Muscle of back (tissue), 13 donors: ENCODE measurements at places on chromosomes 2 and 18. TPM values are rescaled to one million over a fixed set of nuclear protein-coding genes. Genes with fewer than 3 reads are reported as not detected.

DNA sequence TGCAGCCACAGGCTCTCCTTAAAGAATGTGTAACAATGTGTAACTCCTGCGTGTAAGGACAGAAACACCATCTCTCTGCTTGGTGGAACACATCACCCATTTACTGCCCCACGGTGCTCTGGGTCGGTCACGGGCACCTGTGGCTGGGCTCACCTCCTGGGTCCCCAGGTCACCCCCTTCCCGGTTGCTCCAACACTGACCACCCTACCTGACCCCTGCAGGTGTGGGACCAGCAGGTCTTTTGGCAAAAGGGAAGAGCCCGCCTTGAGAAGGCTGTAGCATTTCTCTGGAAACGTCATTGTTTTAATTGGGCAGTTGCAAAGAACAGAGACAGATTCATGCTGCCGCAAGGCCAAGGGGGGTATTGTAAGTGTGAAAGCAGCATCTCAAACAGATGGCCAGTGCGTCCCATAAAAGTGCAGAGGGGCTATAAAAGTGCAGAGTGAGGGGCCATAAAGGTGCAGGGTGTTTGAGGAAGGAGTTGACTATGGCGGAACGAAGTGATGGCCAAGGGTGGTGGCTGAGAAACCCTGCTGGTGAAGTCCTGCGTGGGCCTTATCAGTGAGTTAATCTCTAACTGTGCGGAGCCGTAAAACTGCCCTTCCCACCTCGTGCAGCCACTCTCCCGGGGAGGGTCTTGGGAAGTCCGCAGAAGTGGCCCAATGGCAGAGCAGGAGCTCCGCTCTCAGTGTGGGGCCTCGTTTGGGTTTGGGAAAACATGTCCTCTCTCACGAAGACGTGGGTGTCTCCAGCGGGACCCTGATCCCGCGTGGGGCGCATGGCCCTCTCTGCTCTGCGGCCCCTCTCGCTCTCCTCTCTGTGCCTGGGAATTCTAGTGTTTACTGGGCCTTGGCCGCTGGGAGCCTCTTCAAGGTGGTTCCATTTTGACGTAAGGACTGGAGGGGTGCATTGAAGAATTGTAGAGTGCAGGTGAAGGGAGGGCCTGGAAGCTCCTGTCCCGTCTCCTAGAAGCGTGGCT is 13.7 kb upstream of the NEU4 start:
- DNase-seq = no peak

Gene C2orf15
- 0.25 TPM for polyA plus RNA-seq

DNA sequence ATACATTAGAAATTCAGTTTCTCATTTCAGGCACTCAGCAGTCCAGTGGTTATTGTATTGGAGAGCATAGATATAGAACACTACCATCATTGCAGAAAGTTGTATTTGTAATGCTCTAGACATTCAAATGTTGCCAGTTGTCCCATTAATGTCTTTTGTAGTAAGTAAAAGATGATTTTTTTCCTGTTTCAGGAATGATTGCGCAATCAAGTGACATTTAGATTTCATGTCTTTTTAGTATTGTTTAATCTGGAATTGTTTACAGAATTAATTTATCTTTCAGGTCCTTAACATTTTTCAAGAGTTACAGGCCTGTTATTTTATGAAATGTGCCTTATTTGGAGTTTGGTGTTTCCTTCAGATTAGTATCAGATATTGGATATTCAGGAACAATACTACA is 134.7 kb downstream of the MSTN start:
- DNase-seq = no peak

GRCh38 chr2:148899638-148900318 is 24.8 kb downstream of the KIF5C start:
- no peak for DNase-seq

- no peak for DNase-seq
Measured at GRCh38 chr2:113068706-113069485, 1.1 kb downstream of the IL1F10 start.

DNA sequence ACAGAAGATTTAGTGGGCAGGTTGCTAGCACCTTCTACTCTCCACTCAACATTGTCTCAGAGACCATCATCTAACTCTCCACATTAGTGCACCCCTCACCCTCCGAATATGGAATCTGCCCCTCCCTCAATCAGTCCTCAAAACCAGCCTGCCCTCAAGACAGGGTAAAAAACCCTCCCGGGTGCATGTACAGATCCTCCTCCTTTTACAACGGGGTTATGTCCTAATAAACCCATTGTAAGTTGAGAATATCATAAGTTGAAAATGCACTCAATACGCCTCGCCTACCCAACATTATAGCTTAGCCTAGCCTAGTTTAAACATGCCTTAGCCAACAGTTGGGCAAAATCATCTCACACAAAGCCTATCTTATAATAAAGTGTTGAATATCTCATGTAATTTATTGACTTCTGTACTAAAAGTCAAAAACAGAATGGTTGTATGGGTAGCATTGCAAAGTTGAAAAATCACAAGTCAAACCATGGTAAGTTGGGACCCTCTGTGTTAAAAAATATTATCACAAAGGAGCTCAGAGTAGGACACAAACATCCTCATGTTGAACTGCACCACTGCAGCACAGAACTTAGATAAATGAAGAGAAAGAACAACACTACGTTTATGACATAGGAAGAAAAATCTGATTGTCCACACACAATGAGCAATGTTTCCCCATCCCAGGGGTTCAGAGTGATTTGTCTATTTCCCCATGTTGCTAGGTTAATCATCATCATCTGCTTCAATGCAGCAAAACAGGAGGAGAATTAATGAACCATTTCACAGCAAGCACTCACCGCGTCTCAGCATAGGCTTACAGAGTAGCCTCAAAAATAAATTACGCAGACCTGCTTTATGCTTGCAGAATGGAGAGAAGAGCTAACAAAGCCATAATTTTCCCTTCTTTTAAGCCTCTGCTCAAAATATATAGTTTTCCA is 184.1 kb upstream of the ARL4C start:
- no peak for DNase-seq

GRCh38 chr2:227406177-227407031 is 18.7 kb upstream of the SCYGR1 start:
- DNase-seq = peak; percentile 82

DNA sequence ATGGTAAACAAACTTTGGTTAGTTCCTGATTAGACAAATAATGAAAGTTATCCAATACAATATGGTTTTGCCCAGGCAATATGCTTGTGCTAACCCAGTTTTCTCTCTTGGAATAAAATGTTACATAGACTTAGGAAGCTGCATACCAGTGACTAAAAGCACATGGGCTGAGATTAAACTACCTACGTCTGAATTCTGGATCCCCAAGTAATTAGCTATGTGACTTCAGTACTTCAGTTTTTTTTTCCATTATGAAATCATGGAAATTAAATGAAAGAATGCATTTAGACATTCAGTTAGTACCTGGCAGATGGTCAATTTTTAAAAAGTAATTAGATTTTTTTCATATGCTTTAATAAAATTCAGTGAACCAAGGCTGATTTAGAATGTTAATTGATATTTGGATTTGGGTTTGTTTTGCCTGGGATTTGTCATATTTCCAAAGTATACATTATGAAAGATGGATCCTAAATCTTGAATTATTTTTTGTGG is 213.9 kb downstream of the PTH2R start:
- DNase-seq = no peak

Gene CBLN2
- polyA plus RNA-seq = 0.18 TPM

- no peak for DNase-seq
Measured at GRCh38 chr2:65144571-65144970, 14.7 kb upstream of the RAB1A start.

DNA sequence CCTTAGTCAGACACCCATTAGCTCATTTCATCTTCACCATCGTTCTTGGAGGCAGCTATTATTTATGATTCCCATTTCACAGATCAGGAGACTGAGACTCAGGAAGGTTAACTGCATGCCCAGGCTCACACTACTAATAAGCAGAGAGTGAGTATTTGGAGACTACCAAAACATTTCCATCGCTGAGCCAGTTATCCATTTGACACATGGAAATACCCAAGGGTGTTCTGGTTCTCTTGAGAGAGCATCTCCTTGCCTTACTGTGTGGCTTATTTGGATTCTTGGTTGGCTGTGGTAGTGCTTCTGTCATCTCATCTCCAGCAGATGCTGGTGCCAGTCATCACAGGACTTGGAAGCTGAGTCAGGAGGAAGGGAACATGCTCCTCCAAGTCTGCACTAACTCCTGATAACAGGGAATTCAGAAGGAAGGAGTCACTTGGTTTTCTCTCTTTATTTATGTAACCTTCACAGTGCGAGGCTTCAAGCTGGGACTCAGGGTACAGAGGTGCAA is 55.2 kb downstream of the RASGRP3 start:
- DNase-seq = no peak
